Right renal pelvis (tissue), 4 donors: ENCODE measurements at places on chromosomes 12 and 14. TPM values are rescaled to one million over a fixed set of nuclear protein-coding genes. Genes with fewer than 3 reads are reported as not detected.

DNA sequence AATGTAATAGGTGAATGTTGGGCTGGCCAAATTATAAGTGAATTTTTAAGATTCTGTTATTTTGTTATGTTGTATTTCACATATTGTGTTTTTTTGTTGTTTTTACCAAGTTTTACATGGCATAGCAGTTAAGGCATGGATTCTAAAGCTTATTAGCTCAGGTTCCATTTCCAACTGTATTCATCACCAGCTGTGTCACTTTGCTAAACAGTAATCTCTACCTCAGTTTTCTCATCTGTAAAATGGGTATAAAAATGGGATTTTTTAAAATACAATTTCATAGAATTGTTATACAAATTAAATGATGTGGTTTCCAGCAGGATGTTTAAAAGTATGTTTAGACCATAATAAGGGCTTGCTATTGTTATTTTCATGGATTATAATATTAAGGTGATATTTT lies 512.2 kb downstream of the SLC16A7 start:
- no peak for DNase-seq

DNA sequence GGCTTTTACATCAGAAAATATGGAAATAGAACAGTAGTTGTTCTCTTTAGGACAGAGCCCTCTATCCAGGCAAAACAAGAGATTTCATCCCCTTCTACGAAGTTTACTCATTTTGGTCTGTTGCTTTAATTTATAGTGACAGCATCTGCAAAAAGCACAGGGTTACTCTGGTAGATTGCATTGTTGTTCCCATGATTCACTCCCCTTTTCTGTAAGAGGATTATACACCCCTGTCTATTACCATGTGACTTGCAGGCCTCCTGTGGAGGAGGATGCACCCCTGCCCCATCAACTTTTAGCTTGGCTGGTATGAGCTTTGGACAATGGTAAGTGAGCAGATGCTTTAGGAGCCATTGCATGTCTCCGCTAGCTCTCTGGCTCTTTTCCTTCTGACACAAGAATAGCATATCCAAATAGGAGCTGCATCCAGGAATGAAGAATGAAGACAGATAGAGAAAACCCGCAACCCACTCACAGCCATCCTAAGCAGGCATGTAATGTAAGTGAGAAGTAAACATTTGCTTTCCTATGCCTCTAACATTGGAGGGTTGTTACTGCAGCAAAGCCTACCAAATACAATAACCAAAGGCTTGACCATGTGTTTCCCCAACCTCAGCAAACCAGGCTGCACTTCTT lies 304.2 kb downstream of the AKAP6 start:
- DNase-seq: no peak

- DNase-seq: no peak
Measured at GRCh38 chr14:99125616-99126431, 146.2 kb downstream of the BCL11B start.

GRCh38 chr12:53659011-53659551 lies 16.8 kb downstream of the ATP5MC2 start:
- no peak for DNase-seq

DNA sequence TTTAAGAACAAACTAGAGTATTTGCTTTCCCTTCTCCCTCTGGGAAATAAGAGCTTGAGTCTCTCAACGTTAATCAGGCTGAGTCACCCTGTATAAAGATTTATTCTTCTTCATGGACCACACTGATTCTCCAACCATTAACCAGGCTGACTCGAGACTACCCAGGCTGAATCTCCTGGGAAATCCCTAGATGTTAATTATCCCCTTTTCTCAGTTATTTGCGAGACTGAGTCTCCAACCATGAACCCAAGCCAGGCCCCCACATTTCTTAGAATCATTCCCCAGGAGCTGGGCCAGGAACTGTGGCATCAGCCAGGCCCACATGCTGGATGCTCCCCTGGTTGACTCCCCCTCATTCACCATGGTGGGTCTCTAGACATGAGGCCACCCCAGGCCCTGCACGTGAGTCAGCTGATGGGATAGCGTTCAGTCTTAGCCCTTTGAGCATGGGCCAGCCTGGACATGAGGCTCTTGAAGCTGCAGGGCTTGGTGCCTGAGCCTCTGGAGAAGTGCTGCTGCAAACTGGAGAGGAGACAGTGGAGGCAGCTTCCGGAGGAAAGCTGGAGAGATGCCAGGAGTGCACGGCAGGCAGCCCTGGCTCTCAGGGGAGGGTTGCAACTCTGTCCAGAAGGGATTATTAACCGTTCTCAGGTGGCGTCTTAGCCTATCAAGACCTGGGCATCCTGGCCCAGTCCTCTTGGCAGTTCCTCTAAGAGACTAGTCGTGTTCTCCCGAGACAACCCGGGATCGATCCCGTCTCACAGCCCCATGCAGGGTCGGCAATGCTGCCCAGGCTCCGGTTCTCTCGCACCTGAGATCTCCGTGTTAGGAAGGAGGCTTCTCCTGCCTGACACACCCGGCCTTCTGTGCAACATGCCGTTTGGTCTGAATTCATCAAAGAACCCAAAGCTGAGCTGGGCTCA lies 296.6 kb downstream of the ADGRD1 start:
- DNase-seq: no peak

GRCh38 chr12:5889381-5890047 lies 55.5 kb downstream of the ANO2 start:
- DNase-seq: no peak

DNA sequence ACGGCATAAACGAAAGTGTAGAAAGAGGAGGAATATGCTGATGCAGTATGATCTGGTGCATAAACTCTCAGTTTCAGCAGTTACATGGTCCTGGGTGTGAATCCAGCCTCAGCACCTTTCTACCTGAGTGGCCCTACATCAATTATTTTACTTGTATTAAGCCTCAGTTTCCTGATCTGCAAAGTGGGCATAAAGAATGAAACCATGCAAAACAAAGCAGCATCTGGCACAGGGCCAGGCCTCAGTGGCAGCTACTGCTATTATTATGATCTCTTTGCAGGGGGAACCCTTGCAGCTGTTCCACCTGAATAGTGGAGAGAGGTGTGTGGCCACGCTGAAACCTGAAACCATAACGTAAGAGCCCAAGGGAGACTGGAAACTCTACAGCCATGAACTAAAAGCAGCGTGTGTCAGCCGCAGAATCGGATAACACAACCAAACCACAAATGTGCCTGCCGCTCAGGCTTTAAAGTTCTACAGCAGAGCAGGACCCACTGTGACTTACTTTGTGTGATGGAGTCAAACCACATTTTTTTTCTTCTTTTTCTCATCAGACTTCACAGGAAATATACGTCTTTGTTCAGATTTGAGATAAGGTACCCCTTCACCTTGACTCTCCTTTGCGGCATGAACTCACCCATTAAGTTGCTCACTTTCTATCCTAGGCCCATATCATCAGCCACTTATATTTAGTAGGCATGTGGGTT lies 29.2 kb upstream of the FOS start:
- DNase-seq: no peak

- no peak for DNase-seq
Measured at GRCh38 chr14:26323869-26324268, 274.0 kb downstream of the NOVA1 start.

- DNase-seq: no peak
Measured at GRCh38 chr14:68906439-68906838, 72.7 kb downstream of the ACTN1 start.

DNA sequence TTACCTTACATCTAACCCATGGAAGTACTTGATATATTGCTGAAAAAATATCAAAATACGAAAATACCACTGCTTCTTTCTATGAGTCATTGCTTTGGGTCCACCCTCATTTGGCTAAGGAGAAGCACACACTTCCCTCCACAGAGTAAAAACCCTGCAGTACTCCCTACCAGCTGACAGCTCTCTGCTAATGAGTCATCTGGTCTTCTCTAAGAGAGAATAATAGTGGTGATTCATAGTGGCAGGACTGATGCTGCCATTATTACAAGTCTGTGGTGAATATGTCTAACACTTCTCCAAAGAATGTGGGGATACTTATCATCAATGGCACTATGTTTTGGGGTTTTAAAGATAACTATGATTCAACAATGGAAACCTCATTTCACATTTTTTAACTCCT lies 90.7 kb downstream of the PPFIA2 start:
- no peak for DNase-seq

DNA sequence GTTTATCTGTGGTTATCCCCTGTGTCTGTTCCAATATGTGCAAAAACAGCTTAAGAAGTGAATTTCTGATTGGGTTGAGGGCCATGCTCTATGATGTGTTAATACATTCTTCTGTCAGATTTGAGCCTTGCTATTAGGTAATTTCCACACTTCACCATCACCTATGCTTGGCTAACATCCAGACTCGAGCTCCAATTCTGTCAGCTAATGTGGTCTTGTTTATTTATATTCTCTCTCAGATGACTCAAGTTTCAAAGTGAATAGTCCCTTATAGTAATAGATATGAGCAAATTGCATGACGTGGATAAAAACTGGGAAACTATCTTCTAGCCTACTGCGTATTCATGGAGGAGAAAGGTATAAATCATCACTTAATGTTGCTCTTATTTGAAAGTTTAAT lies 451.3 kb downstream of the SNAPC1 start:
- no peak for DNase-seq

DNA sequence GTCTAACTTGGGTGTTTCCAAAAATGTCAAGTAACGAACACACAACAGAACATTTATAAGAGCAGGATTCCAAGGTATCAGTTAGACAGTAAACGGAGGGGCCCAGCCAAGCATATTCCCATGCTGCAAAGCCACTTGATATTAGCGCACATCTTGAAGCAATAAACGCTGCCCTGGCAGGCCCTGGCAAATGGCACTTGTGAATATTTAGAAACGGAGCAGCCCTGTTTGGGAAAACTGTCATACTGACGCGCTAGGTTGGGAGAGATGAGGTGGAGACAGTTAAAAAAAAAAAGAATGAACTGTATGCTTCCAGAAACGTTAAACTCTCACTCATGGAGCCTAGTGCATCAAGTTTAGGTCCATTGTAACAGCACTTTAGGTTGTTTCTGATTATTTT lies 9.3 kb downstream of the DGLUCY start:
- DNase-seq: no peak

GRCh38 chr14:99133636-99134515 lies 138.1 kb downstream of the BCL11B start:
- DNase-seq: no peak

- no peak for DNase-seq
Measured at GRCh38 chr12:121001060-121001459, 15.2 kb downstream of the C12orf43 start.

DNA sequence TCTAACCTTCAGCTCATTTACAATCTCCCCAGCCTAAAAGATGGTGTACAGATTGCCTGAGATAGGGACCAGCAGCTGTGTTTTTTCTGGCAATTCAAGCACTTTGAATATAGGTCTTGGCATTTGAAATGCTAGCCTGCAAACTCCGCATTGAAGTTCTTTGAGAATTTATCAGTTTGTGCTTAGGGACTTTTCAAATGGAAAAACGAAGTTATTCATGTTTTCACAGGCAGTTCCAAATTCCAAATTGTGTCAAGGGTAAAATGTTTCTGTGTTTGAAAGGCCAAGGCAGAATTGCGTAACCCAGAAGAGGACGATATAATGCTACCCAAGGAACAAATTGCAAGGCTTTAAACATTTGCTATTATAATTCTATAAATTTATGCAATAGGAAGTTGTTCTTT lies 168.9 kb upstream of the RASSF8 start:
- DNase-seq: no peak

GRCh38 chr12:131919366-131920156 lies 9.5 kb upstream of the PUS1 start:
- no peak for DNase-seq

DNA sequence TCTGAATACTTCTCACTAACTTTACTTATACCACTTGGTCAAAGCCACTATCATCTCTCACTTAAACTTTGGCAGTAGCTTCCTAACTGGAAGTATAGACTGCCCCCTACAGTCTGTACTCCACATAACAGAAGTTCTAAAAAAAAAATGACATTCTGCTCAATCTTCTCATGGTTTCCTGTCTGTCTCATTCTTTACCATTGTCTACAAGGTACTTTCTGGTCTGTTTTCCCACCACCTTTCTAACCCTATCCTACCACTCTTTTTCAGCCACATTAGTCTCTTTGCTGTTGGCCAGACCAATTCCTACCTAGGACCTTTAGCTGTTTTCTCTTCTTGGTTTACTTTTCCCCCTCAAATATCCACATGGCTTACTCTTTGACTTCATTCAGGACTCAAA lies 14.7 kb downstream of the CPSF6 start:
- DNase-seq: no peak

DNA sequence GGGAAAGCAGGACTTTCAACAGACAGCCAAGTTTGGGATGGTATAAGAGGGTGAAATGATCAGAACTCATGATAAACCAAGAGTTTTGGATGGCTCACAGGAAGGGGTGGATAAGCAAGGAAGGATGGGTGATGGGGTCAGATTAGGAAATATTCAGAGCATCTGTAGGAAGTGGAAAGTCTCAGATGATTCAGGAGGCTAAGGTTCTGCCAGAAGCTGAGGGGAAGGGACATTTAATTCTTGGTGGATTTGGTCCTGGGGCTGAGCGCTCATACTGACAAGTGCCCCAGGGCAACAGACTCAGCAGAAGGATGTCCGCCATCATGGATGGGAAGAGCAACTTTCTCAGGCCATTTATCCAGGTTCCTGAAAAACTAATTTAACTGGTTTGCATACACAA lies 28.4 kb upstream of the BDKRB2 start:
- no peak for DNase-seq

DNA sequence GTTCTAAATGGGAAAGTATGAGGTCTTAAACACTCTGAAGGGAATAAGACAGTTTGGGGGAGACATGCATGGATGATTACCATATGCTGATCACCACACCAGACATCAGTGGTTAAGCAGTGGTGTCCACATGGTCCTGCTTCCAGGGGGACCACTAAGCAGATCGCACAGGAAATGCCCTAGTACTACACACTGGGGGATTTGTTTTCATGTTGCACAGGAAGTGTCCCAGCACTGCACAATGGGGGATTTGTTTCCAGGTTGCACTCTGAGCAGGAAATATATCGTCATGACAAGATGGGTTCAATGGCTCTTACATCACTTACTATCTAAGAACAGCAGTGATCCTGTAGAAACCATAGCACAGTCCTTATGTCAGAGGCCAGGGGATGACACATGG lies 245.5 kb downstream of the BCL11B start:
- no peak for DNase-seq

DNA sequence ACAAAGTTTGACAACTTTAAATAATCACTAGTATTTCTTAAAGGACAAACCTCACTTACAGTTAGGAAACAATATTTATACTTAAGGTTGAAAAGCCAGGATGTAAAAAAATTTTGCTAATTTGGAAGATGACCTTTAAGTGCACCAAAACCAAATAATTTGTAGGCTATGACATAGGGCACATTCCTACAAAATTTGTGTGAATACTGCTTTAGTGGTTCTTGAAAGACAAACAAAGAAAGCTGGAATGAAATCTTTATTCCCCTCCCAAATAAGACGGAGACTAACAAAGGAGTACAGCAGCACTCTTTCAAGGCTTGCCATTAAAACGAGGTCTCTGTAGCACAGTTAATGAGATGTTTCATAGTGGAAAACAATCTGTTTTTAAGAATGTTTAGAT lies 45.6 kb downstream of the MSRB3 start:
- no peak for DNase-seq

- no peak for DNase-seq
Measured at GRCh38 chr14:81440041-81440440, 39.9 kb upstream of the STON2 start.

The TAS2R31 gene
- polyA plus RNA-seq: 1.9 TPM

The LALBA gene
- not detected for polyA plus RNA-seq

The GPRC5D gene
- polyA plus RNA-seq: 0.75 TPM

The LYZ gene
- 21.6 TPM for polyA plus RNA-seq

The SLCO1C1 gene
- polyA plus RNA-seq: 1.2 TPM

The CYP27B1 gene
- polyA plus RNA-seq: 1.00 TPM
